ENCODE measurements at places on chromosomes 3 and 15.

DNA sequence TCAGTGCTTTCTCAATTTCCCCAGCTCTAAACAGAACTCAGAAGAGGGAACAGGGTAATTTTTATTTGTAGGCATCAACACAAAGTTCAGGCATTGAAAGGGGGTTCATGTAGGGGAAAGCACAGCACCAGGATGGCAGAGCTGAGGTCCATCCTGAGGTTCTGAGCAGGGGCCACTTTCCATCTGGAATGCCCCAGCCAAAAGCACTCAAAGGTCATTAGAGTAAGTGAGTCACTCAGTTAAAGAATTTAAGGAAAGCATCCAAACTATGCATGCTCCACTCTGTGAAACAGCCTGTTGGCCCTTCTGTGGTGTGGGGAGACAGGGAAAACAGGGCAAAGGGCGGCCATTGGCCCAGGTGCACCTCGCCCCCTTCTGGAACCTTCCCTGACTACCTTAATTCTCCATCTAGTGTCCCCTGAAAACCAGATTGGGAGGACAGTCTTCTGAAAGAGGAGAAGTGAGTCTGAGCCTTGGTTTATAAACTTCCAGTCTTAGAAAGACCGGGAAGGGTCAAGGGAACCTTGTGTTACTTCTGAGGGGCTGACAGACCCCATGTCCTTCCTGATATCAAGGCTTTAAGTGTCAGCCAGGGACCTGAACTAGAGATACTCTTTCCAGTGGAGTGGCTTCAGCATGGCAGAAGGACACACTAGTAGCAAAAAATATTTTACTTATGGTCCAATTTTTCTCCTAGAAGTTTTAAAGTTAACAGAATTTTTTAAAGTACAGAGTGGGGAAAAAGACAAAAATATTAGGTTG, 133.3 kb downstream of the MYLK start:
- DNase-seq, result no peak

- DNase-seq, result no peak
Measured at GRCh38 chr3:139104062-139104461, 59.4 kb upstream of the PRR23C start.

DNA sequence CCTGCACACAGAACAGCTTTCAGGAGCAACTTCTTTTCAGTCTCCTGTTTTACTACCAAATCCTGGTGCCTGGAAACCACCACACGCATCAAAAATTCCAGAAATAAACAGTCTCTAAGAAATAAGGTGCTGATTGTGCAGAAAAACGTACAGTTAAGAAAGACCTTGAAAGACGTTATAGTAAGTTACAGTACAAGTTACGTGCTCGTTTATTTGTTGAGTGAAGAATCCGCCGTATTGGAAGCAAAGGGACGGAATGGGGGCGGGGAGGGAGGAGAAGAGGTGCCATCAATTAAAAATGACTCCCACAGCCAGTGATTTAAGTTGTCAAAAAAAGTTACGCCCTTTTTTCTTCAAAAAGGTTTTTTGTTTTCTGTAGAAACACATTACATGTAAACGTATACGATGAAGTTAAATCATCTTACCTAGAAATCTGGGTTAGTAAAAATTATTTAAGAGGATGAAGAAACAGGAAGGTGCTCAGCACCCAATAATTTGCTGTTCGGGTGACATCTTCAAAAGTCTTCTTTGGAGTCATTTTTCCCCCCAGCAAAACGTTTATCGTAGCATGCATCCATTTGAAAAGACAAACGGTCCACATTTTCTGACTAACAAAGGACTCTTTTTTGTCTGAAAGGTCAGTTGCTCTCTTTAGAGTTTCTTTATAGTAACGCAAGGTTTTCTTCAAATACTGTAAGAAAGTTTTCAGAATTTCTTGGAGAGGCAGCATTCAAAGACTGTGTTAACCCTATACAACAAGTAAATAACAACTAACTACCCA, 782 bp upstream of the UACA start:
- DNase-seq, result no peak

DNA sequence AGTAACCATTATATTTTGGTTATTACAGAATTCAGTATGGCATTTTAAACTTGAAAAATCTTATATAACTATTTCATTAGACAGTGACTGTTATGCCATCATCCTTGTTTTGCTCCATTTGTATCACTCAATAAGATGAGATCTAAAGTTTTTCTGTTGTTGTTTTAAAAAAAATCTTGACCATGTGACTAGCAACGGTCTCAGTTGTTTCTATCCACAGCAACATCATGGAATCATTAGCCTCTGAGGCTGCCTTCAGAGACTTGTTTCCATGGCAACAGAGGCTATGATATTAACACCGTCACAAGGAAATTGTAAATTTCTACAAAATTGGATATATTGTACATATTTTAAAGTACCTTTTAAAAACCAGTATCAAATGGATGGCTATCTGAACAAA, 129.8 kb downstream of the DLG1 start:
- DNase-seq, result no peak

- DNase-seq, result no peak
Measured at GRCh38 chr3:179410331-179410730, 40.9 kb downstream of the GNB4 start.

DNA sequence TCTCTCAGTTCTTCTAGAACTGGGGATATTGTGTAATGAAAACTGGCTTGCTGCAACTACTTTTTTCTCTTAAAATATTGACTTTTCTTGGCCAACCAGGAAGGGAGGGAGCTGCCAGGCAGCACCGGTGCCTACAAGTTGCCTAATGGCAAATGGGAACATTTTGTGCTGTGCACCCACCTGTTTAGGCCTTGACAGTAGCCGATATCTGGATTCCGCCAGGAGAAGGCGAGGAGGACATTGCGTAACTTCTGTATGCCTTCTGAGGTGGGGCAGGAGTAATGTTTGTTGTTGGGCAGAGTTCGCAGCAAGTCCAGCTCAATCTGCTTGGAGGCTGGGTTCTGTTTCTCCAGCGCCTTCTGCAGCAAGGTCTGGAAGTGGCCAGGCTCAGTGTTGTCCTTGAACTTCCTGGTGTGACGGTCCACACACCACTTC, 64.9 kb downstream of the TBC1D2B start:
- DNase-seq, result no peak

DNA sequence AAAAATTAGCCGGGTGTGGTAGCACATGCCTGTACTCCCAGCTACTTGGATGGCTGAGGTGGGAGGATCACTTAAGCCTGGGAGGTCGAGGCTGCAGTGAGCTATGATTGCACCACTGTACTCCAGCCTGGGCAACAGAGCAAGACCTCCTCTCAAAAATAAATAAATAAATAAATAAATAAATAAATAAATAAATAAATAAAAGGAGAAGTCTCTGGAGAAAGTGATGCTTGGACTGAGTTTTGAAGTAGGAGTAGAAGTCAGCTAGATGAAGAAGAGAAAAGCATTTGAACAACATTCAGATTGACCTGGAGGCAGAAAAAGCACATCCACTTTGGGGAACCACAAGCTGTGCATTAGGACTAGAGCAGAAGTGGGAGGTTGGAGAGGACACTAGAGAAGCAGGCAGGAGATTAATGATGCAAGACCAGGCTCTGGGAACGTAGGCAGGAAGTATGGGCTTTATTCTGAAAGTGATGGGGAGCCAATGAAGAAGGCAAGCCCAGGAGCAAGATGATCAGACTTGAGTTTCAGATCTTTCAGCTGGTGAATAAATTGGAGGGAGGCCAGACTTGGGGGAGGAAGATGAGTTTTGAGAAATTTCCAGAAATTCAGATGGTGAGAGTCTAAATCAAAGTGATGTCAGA, 48.7 kb downstream of the KLHL6 start:
- DNase-seq, result no peak

DNA sequence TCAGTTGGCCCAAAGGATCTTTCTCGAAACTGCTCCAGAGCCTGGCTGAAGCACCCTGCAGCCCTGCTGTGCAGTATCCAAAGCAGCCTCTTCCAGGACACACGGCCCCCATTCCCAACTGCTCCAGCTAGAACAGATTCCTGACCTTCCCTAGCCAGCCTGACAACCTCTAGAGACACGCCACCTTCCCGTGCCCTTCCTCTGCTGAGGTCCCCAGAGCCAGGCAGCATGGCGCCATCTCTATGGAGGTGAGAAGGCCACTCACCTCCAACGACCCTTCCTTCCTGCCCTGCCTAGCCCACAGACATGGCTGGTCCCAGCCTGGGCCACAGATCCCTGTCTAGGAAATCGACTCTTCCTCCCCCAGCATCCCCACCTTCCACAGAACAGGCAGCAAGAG, 3.1 kb downstream of the KIF7 start:
- DNase-seq, result no peak

DNA sequence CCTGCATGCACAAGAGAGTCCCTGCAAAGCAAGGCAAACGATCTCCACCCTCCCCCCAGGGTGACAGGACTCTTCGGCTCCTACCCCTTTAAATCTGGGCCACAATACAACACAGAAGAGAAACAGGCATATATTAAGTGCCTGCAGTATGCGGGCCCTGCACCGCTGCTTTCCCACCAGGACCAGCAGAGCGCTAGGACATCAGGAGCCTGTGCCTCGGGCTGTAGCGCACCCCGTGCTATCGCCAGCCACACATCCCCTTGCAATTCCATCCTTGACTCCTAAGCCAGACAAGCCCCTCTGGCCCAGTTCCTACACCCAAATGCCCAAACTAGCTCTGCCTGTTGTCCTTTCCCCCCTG, 4.1 kb downstream of the GALNT15 start:
- no peak for DNase-seq

DNA sequence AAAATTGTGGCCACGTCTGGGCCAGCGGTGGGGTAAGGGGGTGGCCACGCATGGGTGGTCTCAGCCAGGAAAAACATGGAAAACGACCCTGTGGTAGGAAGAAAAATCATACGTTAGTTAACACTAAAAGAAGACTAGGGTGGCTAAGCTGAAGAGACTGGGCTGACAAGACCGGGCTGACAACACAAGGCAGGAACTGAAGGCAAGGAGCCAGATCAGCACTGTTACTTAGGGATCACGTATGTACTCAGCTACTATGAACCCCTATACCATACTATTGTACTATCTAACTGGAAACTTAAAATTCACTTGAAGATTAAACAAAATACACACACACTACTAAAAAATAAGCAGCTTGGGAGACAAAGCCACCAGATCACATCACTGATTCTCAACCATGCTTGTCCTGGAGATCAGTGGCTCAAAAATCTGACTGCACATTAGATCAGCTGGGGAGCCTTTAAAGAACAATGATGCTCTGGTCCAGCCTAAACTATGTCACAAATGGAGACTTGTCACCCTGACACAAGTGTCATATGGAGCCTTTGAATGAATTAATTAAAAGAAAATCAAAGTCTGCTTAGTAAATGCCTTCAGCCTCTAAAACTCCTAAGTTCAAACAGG, 442.2 kb downstream of the SHQ1 start:
- no peak for DNase-seq

DNA sequence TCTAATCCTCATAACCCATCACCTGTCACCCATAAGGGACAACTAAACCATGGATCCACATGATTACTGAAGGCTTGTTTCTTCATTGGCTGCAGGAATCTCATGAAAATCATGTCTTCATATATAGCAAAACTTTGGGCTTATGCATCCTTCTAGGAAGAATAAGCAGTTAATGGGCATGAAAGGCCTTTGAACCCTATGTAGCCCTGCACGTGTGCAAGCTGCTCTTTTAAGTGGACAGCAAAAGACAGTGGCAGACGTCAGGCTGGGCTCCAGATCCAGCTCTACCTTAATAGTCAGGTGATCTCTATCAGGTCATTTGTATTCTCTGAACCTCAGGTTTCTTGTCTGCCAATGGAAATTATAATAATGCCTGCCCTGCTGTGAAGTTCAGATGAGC, 18.9 kb downstream of the CYP19A1 start:
- DNase-seq, result no peak

GRCh38 chr3:65334045-65334665, 646.4 kb upstream of the ADAMTS9 start:
- no peak for DNase-seq

GRCh38 chr3:25420147-25420546, 7.9 kb upstream of the RARB start:
- DNase-seq, result no peak

- no peak for DNase-seq
Measured at GRCh38 chr3:129599607-129600006, 6.9 kb downstream of the PLXND1 start.

- no peak for DNase-seq
Measured at GRCh38 chr3:55197021-55197420, 269.2 kb upstream of the LRTM1 start.

DNA sequence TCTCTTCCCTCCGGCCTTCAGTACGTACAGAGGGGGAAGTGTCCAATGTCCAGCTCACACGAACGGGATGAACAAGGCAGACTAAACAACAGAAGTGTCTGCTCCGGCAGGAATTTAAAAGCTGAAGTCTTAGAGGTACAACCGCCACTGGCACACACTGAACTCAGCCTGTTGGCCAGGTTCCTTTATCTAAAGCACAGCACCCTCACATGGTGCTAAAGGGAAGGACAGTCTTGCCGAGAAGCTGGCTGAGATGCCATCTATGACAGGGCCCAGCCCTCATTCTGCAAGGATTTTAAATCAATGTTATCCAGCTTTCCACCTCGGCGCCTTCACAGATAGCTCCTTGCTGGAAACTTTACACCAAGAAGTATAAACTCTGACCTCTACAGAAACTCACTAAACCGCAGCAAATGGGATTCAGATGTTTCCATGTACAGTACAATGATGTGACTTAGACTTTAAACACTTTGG, 2.8 kb downstream of the ADAMTS17 start:
- no peak for DNase-seq

GRCh38 chr15:98896002-98896721, 111.4 kb downstream of the PGPEP1L start:
- DNase-seq, result no peak

- no peak for DNase-seq
Measured at GRCh38 chr3:46480491-46481195, 15.9 kb upstream of the LTF start.

- DNase-seq, result no peak
Measured at GRCh38 chr3:14634763-14635400, 16.7 kb upstream of the CCDC174 start.

DNA sequence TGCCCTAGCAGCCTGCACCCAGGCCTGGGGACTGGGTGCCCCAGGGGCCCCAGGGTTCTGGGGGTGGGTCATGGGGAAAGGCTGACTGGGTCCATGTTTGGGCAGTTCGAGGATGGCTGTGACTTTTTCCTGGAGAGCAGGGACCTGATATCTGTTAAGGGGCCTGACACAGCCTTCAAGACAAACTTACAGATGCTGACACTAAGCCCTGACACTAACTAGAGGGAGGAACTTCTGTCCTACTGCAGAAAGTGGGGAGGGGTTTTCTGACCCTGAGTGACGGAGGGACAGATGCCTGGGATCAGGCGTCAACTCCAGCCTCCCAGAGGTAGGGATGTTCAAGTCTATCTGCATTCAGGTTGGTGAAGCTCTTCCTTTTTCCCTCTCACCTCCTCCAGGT, 45.0 kb upstream of the SLC6A11 start:
- no peak for DNase-seq

- no peak for DNase-seq
Measured at GRCh38 chr3:196121066-196121465, 39.2 kb upstream of the TFRC start.

DNA sequence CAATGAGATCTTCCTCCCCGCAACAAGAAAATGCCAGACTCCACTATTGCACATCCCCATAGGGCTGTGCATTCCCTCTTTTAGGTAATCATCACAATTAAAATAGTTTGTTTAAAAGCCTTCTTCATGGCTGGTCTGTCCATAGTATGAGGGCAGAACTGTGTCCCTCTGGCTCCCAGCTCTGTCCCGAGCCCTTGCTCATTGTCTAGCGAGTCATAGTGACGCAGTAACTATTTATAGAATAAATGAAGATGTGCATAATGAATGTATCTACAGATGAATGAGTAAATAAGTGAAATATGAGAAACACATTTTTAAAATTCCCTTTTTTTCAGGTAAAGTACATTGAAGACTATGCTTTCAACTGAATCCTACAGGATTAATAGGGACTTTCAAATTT, 128.4 kb upstream of the TMC3 start:
- DNase-seq, result no peak

- no peak for DNase-seq
Measured at GRCh38 chr3:32869513-32870047, 51.8 kb downstream of the TRIM71 start.

Data from stimulated activated CD8-positive, alpha-beta memory T cell treated with anti-CD3 and anti-CD28 coated beads, Interleukin-4, amount 100 ng/mL, for 1 hour (primary cell).